D721Med (cell line): ENCODE measurements at places on chromosomes 5 and 9.

DNA sequence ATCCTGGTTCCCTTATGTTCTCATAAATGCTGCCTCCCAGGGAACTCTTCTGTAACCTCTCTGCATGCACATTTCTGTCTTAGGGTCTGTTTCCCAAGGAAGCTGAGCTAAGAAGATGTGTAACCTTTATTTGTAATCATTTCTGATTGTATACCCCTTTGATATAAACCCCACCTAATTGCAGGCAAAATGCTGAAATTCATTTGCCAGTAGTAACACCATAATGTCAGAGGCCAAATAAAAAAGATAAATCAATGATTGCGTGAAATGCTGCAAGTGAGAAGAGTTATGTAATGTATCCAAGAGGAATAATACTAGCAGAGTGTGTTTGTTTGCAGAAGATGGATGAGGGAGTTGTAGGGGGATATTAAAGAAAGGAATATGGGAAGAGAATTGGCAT is 822.6 kb upstream of the GRAMD2B start:
- DNase-seq, result no peak

GRCh38 chr5:175335691-175336090 is 108.3 kb downstream of the DRD1 start:
- no peak for DNase-seq

GRCh38 chr5:92962752-92963151 is 618.3 kb downstream of the NR2F1-AS1 start:
- no peak for DNase-seq

GRCh38 chr5:158170060-158170459 is 311.1 kb upstream of the CLINT1 start:
- no peak for DNase-seq

DNA sequence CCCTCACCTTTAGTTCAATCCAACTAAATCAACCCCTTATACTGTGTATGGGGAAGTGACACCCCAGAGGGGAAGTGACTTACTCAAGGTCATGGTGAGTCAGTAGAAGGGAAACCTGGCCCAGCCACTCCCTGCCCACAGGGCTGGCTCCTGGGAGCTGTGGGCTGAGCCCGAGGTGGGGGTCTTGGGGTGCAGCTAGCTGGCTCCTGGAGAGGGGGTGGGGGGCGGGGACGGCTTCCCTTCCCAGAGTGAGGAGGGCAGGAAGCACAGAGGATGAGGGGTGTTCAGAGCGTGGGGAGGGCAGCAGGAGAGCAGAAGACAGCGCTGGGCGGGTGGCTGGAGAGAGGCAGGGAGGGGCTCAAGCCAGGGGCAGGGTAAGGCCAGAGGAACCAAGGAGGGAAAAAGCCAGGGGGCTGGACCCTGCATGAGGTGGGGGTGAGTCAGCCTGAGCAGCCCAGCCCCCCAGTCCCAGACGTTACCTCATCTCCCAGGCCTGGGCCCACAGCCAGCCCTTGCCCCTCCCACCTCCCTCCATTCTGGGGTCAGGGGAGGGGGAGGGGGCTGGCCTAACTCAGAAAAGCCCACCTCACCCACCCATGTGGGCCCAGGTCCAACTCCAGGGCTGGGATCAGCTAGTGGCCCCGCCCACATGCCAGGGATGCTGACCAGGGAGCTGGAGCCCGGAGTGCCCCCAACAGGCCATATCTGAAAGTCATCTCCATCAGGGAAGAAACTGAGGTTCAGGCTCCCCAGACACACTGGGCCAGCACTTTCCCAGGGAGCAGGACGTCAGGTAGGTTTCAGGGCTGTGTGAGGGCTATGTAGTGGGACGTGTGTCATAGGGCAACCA is 2.8 kb downstream of the PDLIM7 start:
- no peak for DNase-seq

DNA sequence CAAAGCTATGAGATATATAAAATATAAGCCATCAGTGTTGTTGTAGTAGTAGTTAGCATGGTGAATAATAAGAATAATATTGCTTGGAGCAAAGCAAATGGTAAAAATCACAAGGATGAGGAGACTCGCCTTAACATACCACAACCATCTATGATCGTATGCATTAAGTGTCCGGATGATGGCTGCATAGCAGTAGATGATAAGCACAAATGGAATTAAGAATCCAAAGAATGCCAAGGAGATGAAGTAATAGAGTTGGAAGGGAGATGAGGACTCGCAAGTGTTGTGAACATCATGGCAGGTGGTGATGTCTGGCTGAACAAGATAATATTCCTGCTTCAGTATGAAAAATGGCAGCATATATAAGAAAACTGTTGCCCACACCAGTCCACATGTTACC is 5.5 kb downstream of the F2RL2 start:
- no peak for DNase-seq

DNA sequence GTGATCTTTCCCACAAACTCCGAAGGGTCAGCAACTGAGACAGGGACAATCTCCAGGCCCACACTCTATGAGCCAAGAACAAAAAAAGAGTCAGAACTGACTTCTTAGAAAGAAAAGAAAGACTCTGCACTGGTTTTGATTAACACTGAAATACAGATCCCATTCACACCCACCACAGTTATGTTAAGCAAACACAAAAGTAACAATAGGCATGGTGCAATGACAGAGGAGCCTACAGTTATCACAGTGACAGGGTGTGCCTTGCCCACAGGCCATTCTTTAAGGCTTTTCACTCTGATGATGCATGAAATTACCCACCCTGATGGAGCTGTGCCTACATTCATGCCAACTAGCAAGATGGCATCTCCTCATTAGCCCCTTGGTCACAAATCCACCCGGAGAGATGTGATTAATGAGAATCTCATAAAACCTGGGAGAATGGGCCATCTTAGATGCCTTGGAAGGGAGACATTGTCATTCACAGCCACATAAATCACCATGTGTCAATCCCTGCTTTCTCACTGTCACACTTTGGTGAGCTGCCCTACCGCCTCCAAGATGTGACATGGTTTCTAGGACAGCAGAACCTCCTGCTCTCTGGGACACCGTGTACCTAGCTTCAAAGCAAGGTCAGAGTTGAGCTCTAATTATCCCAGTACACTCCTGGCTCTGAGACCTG is 27.6 kb upstream of the FSTL4 start:
- DNase-seq, result no peak

GRCh38 chr5:112125903-112126302 is 293.2 kb downstream of the EPB41L4A start:
- DNase-seq, result no peak

- DNase-seq, result no peak
Observed at GRCh38 chr5:100551183-100551582, 16.0 kb downstream of the FAM174A start.

DNA sequence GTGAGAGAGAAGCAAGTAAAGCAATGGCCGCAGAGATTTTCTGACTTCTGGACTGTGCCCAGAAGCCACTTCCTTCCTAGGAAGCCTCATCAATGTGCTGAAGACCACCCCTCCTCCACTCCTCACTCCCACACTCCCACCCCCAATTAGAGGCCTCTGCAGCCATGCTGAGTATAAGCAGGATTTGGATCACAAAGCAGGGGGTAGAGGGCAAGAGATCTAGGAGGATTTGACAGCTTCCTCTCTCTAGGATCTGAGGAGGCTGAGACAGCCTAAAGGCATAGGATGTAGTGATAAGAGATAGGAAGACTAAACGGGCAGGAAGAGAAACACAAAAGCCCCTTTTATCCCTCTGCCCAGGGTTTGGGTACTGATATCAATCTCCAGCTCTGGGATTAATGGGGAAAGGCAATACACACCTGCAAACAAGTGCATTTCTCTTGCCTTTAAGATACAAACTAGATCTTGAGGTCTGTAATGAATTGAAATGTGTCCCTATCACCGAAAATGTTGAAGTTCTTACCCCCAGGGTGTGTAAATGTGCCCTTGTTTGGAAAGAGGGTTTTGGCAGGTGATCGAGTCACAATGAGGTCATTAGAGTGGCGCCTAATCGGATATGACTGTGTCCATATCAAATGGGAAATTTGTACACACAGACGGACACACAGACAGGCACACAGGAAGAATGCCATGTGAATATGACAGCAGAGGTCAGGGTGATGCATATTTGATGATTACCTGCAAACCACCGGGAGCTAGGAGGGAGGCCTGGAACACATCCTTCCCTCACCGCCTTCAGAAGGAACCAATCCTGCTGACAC is 28.5 kb downstream of the KCNV2 start:
- no peak for DNase-seq

DNA sequence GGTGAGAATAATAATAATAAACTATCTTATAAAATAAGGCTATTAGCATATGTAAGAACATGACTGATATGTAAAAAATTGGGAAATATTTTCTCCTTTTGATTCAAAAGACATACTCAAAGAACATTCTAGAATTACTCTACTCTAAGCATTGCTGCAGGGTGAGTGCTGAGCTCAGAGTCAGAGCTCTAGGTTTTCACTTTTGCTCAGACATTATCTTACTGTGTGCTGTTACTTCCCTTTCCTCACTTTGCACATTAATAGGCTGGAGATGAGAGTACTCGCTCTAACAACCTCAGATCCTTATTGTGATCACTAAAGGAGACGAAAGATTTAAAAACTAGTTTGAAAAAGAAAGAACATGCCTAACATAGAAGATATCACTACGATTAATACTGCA is 99.4 kb upstream of the C9orf72 start:
- no peak for DNase-seq

DNA sequence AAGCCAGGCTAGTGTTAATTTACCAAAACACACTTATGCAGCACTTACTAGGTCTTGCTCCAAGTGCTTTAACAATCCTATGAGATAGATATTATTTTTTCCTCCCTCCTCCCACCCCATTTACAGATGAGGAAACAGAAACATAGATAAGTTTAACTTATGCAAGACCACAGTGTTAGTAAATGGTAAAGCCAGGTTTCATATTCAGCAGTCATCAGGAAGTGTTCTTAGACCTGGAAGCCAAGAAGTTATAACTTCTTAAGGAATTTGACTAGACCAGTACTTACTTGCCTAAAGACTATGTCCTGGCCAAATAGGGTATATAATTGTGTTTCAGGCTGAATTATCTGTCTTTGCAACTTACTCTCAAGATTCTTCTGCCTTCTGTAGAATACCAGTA is 15.9 kb downstream of the ABHD17B start:
- DNase-seq, result no peak

GRCh38 chr5:77172713-77173328 is 37.7 kb upstream of the PDE8B start:
- no peak for DNase-seq

DNA sequence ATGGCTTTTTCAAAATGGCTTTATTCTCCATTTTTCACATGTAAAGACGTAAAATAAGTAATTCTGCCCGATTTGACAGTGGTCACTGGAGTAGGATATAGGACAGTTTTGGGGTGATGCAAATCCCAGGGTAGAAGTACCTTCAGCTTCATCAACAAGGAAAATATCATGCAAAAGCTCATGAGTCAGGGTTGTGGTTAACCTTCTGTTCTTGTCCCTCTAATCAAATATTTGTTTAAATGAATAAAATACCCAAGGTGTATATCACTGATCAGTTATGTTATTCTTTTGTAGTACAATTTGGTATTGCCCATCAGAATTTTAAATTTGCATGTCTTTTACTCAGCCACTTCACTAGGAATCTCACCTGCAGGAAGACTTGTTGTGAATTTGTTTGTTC is 40.0 kb downstream of the FBXL7 start:
- DNase-seq, result no peak

GRCh38 chr9:134825025-134825424 is 55.6 kb upstream of the FCN2 start:
- DNase-seq, result no peak

- DNase-seq, result no peak
Observed at GRCh38 chr5:101717721-101718120, 578.4 kb downstream of the SLCO4C1 start.

GRCh38 chr9:125436613-125437443 is 175.2 kb downstream of the GAPVD1 start:
- no peak for DNase-seq

GRCh38 chr9:105928416-105928815 is 234.1 kb downstream of the TMEM38B start:
- DNase-seq, result no peak

- DNase-seq, result no peak
Observed at GRCh38 chr9:98418578-98419259, 163.3 kb upstream of the TBC1D2 start.

DNA sequence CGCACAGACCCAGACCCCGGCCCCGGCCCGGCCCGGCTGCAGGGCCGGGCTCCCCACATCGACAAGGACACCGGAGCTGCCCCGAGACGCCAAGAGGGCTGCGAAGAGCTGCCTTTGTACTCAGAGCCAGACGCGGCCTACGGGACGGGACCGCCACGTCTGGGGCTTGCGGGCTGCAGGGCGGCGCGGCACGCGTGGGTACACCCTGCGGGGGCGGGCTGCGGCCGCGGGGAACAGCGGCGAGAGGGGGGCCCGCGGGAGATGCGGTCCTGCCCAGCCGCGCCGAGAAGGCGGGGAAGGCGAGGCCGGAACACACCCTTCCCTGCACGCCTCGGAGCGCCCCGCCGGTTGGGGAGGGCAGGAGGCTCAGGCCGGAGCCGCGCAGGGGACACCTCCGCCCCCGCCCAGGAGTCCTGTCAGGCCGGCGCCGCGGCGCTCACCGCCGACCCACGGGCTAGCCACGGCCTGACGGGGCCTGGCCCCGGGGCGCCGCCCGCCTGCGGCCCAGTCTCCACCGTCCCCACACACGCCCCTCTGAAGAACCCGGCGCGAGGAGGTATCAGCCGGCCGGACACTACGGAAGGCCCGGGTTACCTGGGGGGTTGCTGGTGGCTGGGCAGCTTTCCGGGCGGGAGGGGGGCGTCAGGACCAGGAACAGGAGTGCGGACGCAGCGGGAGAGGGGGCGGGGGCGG is 478 bp downstream of the RAB14 start:
- no peak for DNase-seq

- no peak for DNase-seq
Observed at GRCh38 chr9:85038061-85038460, 368.5 kb downstream of the NTRK2 start.

GRCh38 chr9:126842220-126842842 is 18.1 kb upstream of the ZBTB34 start:
- no peak for DNase-seq

- DNase-seq, result no peak
Observed at GRCh38 chr9:136046554-136046920, 48.6 kb downstream of the NACC2 start.

DNA sequence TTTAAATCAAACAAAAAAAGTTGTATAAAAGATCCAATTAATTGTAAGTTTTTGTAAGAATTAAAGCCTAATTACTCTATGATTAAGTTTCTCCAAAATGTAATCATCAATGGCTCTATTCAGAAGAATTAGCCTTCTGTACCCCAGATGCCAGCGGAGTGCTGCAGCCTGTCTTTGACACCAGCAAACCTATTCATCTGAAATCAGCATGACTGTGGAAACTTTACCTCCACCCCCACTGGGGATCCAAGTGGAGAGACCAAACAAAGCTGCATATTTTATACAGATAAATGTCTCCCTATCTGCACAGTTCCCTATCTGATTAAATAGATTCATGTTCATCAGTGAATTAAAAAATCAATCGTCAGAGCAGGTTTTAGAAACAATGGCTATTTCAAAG is 426.8 kb downstream of the KIAA0825 start:
- DNase-seq, result no peak

GRCh38 chr9:128473104-128473503 is 17.3 kb downstream of the ODF2 start:
- DNase-seq, result no peak

GRCh38 chr5:88060194-88060593 is 208.5 kb downstream of the TMEM161B start:
- DNase-seq, result no peak

- DNase-seq, result no peak
Observed at GRCh38 chr9:101639311-101639710, 44.5 kb upstream of the PPP3R2 start.
